ENCODE measurements at places on chromosomes 3 and 15.

DNA sequence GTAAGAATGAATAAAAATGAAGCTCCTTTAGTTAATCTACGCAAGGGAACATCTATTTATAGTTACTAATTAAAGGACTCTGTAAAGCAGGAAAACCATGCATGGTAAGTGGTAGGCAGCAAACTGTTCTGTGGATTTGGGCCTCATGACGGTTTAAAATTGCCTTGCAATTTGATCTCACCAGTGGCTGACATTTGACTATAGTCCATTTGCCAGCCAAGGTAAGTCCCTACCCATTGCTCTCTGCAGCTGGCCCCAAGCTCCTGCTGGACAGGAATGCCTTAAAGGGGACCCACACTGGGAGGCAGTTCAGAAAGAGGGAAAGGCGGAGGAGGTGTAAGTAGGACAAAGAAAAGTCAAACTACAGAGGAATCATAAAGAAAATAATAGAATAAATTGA lies 203.3 kb downstream of the PLCL2 start:
- DNase-seq, result no peak

GRCh38 chr15:99955181-99955525 lies 221.9 kb upstream of the LYSMD4 start:
- no peak for DNase-seq

- DNase-seq, result no peak
These were observed 67.4 kb upstream of the FOXB1 start for GRCh38 chr15:59936741-59937140.

GRCh38 chr3:182524711-182525401 lies 268.4 kb upstream of the ATP11B start:
- no peak for DNase-seq

DNA sequence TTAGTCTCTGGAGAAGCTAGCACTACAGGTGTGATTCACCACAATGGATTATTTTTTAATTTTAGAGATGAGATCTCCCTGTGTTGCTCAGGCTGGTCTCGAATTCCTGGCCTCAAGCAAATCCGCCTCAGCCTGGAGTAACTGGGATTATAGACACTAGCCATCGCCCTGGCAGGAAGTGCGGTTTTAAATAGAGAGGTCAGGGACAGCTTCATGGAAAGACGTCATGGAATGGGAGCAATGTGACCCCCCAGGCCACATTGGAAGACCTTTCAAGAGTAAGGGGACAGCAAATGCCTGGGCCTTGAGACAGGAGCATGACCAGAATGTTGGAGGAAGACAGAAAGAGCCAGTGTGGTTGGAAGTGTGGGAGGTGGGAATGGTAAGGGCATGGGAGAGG lies 2.2 kb upstream of the ISG20 start:
- no peak for DNase-seq

DNA sequence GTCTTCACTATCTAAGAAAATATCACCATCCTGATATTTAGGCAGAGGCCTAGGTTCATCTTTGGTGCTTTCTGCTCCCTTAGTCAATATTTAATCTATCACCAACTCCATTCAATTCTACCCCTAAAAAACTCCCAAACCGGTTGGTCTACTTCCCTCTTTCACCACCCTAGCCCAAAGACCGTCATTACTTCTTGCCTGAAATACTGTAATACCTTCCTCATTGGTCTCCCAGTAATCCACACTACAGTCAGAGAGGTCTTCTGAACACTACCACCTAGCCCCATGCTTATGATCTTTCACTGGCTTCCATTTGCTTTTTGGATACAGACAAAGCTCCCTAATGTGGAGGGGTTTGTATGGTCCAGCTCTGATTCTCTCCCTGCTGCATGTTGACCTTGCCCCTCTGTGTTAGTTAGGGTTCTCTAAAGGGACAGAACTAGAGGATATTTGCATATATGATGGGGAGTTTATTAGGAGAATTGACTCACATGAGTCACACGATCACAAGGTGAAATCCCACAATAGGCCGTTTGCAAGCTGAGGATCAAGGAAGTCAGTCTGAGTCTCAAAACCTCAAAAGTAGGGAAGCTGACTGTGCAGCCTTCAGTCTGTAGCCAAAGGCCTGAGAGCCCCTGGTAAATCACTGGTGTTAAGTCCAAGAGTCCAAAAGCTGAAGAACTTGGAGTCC lies 36.4 kb upstream of the ATP2C1 start:
- no peak for DNase-seq

- no peak for DNase-seq
These were observed 99.9 kb downstream of the THRB start for GRCh38 chr3:24394754-24395153.

- no peak for DNase-seq
These were observed 1212.3 kb upstream of the GBE1 start for GRCh38 chr3:82973791-82974190.

DNA sequence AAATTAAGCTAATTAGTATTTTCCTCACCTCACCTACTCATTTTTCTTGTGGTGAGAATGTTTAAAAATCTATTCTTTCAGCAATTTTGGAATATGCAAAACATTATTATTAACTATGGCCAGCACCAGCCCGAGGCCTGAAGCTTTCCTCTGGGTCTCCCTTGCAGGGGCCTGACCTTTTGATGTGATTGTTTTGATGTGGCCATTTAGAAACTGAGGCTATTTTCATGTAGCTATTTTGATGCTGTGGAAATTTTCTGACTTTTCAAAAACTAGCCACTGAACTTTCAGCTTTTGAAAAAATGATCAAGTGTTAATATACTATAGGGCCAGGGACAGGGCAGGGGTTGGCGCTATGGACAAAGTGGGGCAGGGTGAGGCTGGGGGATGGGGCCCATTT lies 8.2 kb upstream of the CCR9 start:
- DNase-seq, result no peak

GRCh38 chr3:15241341-15241740 lies 35.3 kb downstream of the CAPN7 start:
- peak; percentile 48 for DNase-seq

DNA sequence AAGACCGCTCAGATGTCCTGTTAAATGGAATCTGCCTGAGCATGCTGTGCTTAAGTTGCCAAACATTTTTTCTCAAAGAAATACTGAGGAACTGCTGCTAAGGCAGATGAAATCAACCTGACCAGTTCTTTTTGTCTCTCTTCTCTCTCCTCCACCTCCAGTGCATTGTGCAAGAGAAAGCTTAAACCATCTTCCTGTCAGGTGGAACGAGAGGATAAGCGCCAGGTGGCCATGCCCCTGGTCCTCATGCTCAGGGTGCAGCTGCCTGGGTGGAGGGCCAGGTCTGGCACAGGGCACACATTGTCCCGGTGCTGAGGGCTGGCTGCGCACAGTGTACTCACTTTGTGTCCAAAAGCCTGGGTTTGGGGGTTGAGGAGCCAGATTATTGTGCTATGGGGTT lies 176.2 kb upstream of the TP63 start:
- no peak for DNase-seq

DNA sequence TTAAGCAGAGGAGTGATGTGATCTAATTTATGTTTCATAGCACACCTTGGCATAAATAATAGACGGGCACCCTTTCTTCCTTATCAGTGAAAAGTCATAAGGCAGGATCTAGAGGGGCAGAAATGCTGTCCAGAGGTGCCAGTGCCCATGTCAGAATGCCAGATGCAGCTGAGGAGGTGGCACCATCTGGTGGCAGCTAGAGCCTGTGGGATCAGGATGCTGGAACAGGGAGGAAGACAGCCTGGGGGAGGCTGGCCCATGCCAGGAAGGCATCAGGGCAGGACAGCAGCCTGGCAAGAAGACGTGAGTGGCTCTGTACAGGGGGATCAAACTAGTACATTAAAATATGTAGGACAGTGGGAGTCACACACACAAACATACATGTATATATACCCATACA lies 16.5 kb downstream of the MYH15 start:
- DNase-seq, result no peak

DNA sequence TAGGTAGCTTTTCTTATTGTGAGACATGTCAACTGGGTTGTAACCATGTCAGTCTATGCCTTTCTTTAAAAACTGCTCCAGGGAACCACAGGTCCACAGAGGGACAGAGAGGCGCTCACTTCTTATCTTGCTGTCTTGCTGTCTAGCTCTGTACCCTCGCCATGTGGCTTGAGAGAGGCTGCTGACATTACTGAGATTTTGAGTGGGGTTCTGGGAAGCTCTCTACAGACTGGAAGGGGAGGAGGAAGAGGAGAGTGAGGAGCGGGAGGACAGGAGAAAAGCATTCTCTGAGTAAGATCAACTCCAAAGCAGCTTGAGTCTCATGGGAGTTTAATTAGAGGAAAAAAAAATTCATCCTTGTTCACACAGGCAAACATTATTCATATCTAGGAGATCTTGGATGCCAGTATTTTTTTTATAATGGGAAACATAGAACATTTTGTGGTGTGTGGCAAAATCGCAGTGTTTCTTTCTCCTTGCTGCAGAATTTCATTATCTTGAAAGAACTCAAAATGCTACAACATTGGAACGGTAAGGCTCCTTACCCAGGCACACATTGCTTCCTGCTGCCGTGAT lies 1037.0 kb upstream of the NR2F2 start:
- no peak for DNase-seq

GRCh38 chr3:114622001-114622400 lies 328.2 kb downstream of the TIGIT start:
- DNase-seq, result no peak

DNA sequence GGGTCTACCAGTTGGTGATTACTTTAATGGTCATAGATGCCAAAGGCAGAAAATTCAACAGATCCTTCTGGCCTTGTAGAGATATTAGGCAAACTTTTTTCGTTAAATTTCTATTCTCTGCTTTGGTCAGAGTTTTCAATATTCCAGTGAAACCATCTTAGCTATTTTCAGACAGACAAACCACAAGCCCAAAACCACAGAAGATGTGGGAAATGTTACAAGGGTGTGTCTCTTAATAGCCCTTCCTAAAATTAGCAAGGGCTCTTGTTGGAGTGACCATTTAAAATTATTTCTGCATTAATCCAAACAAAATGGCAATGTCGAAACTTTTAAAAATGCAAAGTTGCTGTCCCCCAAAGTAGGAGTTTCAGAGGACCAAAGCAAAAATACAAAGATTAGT lies 102.8 kb downstream of the ARRDC4 start:
- no peak for DNase-seq

DNA sequence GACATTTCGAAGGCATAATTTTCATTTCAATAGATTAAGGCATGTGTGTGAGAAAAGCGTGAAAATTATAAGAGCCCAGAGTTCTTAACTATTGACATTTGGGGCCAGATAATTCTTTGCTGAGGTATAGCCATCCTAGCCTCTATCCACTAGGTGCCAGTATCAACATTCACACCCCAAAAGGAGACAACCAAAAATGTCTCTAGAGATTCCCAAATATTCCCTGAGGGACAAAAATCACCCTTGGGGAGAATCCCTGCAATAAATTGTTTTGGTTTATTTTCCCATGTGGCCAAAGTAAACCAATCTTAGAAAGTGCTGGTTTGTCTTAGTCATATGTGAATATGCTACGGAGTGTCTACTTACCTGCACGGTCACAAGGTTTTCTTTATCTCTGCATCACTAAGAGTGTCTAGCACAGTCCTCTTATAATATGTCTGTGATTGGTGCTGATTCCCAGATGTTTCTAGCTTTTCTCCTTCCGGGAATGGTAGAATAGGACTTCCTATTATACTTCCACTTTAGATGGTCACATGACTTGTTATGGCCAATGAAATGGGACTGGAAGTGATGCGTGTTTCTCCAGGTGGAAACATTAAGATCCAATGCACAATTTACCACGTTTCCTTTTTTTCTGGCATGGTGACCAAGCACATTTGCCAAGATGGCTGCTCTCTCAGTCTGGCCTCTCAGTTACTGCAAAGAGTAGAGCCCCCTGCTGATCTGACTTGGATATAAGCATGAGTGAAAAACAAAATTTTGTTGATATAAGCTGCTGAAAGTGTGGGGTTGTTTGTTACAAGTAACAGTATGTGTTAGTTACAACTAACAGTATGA lies 8.0 kb upstream of the KBTBD8 start:
- peak; percentile 65 for DNase-seq

DNA sequence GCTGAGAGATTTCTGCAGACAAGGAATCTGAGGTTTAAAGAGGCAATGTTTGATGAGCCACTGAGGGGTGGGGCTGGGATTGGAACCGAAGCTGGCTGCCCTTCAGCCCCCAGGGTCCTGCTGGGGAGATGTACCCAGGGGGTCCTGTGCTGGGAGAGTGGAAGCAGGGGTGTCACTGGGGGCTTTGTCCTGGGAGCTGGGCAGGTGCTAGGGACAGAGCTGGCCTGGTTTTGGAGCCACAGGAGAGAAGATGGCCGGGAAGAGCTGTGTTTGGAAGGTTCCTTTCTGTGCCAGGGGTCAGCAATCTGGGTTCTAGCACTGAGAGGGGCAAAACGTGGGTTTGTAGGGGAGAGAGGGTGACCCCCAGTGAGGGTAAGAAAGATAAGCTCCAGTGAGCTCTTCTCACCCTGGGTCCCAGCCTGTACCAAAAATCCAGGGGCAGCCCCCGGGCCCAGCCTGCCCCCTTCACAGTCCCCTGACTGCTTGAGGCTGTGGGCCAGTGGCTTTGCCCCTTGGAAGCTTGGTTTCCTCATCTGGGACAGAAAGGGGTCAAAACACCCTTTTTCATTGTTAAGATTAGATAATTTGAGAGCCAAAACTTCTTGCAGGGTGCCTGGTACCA lies 69.6 kb downstream of the SMAD3 start:
- DNase-seq, result no peak

- DNase-seq, result no peak
These were observed 397.0 kb downstream of the EPHA3 start for GRCh38 chr3:89504432-89504831.

DNA sequence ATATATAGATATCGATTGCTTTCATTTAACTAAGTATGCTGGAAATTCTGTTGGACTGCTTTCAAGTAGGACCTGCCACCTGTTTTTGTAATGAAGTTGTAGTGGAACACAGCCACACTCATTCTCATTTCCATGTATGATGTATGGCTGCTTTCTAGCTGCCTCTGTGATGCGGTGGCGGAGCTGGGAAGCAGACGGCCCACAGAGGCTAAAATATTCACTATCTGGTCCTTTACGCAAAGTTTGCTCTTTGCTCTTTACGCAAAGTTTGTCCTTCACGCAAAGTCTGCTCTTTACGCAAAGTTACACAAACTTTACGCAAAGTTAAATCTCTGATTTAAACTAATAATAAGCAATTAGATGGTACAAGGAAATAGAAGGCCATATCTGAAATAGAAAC lies 91.5 kb downstream of the DLG1 start:
- DNase-seq, result no peak

DNA sequence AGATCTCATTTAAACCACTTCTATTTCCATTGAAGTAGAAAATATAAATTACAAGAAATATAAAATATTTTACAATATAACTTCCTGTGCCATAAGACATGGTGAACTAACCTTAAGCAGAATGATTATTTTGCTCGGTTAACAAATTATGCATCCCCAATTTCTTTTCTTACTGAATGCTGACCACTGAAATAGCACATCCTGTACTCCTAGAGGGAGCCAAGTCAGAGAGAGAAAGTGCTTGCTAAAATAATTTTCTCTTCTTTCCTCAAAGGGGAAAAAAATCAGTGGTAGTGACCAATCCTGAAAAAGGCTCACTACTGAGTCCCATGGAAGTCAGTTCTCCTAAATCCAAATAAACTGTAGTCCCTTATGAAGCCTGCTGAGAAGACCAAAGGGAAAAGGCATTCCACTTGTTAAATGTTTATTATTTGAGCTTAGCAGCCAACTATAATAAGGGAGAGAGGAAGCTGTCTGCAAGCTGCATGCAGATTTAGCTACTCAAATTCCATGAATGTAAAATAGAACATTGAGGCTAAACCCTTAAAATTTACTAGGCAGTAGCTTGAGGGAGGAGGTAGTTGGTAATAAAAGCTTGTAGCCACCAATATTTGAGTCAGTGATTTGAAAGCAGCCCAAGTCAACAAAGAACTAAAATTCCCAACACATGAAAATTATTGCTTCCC lies 33.1 kb downstream of the CEP152 start:
- no peak for DNase-seq
